H1 (cell line): ENCODE measurements at places on chromosomes 13 and 19. TPM values are rescaled to one million over a fixed set of nuclear protein-coding genes. Genes with fewer than 3 reads are reported as not detected.

URAD gene
- polyA plus RNA-seq, result not detected in 2 replicates

MYPOP gene
- polyA plus RNA-seq, result 3.2 and 5.8 TPM in 2 replicates

GPR12 gene
- 0.27 and 0.53 TPM in 2 replicates for polyA plus RNA-seq

UBL5 gene
- polyA plus RNA-seq, result 1,137 and 1,209 TPM in 2 replicates

GRCh38 chr13:37595162-37595561 lies 3.4 kb downstream of the POSTN start:
- peak; percentile 21 for DNase-seq

- DNase-seq, result no peak
These were observed 324.0 kb downstream of the SHISA2 start for GRCh38 chr13:25727810-25728209.
